ENCODE measurements at places on chromosomes 11 and 22. TPM values are rescaled to one million over a fixed set of nuclear protein-coding genes. Genes with fewer than 3 reads are reported as not detected.
A peak's percentile ranks its signal among the peaks of the same experiment; 100 is the strongest.

- DNase-seq: no peak
Observed at GRCh38 chr22:48391171-48391711, 1436.4 kb downstream of the BRD1 start.

DNA sequence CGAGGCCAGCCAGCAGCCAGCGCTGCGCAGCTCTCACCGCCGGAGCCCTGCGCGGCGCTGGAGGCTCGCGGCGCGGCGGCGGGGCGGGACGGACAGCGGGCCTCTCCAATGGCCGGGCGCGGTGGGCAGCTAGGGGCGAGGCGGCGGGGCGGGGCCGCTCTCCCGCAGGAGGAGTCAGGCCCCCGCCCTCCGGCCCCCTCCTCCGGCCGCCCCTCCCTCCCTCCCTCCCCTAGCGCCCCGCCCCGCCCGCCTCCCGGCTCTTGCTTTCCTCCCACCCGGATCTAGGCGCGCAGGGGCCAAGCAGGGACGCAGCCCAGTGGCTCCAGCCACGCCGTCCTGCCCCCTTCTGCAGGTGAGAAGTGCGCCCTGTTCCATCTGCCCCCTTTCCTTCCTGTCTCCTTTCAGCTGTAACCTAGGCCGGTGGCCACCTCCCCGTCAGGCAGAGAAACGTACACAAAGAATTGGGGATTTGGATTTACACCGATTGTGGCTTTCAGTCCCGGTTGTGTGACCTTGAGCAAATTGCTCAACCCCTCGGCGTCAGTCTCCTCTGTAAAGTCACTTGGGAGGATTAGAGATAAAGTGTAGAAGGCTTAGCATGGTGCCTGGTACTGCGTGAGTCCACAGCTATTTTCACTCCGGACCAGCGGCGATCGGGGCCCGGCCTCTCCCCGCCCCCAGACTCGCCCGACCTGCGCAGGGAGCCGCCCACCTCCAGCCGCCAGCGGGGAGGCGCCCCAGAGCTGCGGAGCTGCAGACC lies at the start of gene FZD4:
Gene FZD4 (minus strand): TSS at position 35 of the 760 bp plus-strand sequence. CDS start 310 bp downstream, outside the sequence.
- DNase-seq: peak; percentile 90

DNA sequence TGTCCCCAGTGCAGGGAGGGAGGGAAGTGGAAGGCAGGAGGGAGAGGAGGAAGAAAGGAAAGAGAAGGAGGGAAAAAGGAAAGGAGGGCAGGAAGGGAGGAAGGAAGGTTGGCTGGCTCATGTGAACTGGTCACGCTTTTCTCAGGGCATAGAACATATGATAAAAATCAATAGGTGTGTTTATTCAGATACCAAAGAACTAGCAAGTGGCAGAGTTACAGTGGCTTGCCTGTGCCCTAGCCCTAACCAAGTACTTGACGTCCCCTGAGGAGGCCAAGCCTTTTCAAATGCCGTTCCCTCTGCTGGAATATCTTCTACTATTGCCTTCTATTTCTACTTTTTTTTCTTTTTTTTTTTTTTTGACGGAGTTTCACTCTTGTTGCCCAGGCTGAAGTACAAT lies 33.5 kb downstream of the CHRDL2 start:
- no peak for DNase-seq

The SHISA8 gene
- not detected for total RNA-seq
